ENCODE measurements at places on chromosomes 12 and 14.

DNA sequence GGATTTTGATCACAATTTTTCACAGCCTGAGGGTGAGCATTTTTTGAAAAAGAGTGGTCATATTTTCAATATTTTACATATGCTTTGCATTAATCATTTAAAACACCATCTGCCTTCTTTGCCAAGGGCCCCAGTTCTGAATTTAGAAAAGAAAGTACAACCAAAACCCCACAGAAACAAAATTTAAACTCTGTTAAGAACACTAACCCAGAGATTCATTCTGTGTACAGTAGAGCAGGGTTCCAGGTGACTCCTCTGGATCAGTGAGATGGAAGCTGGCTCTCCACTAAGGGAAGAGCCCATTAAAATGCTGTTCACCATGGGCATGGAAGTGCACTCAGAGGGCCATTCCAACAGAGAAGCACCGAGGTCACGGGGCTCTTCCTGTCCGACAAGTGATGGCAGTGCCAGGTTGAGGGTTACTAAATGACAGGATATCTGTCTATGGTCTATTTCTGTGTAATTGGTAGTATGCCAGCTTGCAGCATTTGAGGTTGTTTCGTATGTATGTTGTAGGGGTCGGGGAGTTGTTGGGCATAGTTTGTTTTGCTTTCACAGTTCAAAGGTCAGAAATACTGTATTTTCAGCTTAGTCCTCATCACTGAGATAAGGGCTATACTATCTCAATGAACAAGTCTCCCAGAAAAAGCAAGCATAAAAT lies 95.9 kb downstream of the SLC35F4 start:
- DNase-seq = no peak

DNA sequence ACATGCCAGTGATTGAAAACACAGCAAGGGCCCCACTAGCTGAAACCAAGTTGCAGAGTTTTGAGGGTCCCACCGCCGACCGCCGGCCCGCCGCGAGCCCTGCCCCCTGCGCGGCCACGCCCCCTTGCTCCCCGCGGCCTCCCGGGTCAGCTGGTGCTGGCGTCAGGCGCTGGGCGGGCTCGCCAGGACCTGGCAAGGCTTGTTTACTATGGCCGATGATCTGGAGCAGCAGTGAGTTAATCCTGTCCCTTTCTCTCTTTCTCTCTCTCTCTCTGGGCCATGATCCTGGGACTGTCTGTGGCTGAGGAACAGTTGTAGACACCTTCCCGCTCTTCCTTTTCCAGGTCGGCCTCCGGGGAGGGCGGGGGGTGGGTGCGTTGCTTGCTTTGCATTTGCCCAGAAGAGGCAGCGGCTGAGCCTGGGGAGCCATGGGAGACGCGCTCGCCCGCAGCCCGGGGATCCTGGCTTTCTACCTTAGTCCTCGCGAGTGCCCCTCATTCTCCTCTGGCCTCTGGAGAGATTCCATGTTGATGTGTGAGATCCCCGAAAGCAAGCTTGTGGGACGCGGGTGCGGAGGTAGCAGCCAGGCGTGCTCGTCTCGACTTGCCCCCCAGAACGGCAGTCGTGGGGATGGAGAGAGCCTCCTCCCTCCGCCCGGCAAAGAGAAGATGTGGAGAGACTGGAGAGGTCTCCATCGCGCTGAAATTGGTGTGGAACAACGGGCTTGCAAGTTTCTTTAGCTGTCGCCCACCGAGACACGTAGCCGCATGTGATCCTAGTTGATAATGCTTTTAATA lies at the start of gene ABHD4:
TSS of gene ABHD4 (plus strand) at position 202 of the 797 bp plus-strand sequence. CDS start at position 209, 7 bp downstream.
- DNase-seq = peak; percentile 72

DNA sequence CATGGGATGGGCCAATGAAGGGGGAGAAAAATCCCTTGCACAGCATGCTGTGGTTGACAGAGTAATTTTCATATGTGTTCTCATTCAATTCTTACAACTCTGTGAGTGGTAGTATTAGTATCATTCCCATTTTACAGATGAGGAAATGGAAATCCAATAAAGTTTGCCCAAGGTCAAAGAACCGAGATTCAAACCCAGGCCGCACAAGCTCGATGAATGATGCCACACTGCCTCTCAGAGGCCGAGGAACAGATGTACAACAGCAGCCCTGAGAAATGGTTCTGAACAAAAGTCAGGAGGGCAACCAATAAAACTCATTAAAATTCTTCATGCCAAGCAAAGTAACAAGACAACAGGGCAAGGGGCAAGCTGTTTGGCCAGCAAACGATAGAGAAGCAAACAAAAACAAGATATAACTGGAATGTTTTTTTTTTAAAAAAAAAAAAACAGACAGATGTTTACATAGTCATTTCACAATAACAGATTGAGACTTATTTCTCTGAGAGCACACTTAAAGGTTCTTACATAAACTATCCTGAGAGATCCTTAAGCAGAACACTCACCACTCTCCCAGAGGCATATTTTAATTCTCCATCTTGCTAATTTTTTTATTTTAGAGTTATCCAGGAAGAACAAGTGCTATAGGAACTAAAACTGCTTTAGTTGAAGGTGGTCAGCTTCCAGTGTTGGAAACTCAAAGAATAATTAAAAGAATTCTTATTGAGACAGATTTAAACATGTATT lies 85.8 kb downstream of the EXOC5 start:
- DNase-seq = no peak

DNA sequence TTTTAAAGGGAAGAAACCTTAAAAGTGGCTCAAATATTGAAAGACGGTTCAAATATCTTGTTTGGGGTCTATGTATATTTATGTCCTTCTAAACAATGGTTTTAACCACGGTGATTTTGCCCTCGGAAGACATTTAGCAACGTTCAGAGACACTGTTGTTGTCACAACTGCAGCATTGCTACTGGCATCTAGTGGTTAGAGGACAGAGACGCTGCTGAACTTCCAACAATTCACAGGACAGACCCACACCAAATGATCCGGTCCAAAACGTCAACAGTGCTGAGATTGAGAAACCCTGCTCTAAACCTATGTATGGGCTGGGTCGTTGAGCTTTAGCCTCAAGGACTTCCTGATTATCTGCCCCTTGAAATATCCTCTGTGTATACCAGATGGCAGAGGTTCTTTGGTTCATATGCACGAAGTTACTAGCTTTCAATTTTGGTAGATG lies 1.7 kb downstream of the ANGEL1 start:
- DNase-seq = no peak

GRCh38 chr12:117622741-117623140 lies 261.3 kb upstream of the NOS1 start:
- no peak for DNase-seq

DNA sequence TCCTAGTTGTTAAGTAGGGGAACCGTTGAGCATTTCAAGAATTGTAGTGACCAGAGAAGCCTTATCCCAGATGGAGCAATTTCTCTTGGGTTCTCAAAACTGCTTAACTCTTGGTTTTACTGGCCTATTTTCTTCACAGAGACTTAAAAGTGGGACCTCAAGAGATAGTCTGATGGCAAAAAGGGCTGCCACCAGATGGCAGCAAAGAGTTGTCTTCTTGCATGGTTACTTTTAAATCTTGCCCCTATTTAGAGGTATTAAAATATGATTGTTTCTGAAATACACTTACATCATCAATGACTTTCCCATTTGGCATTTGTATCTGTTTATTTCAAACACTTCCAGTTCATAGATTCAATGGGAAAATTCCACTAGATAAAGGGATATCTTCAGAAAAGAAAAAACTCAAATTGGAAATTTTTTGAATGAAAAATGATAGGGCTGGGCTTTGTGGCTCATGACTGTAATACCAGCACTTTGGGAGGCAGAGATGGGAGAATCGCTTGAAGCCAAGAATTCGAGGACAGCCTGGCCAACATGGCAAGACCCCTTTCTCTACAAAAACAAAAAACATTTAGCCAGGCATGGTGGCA lies 69.9 kb upstream of the CNTN1 start:
- DNase-seq = no peak

DNA sequence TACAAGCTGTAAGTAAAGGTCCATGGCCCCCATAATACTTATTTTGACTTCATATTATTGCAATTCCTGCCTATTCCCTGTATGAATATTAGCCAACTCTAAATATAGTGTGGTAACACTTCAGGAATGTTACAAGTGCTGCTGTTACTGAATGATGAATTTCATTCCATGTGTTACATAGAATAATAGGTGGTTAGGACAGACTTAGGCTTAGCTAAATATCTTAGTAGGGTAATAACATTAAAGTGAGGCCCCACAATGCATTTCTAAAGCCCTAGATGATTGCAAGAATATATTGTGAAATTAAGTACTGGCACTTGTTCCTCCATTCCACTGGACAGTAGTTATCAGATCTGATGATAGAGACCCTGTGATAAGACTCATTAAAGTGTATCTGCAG lies 182.7 kb downstream of the PCNX1 start:
- no peak for DNase-seq

- DNase-seq = no peak
Measured at GRCh38 chr12:5247144-5247543, 184.8 kb upstream of the NTF3 start.

GRCh38 chr14:59292921-59293534 lies 104.6 kb downstream of the DAAM1 start:
- no peak for DNase-seq

Measured in bone marrow (tissue), 2 donors.